ENCODE measurements at places on chromosomes 3 and 15. TPM values are rescaled to one million over a fixed set of nuclear protein-coding genes. Genes with fewer than 3 reads are reported as not detected.

Gene CISH
- 2.5 TPM for total RNA-seq

Gene ADAMTS17
- total RNA-seq, result not detected

Gene RTP4
- total RNA-seq, result not detected

Gene LRTM1
- total RNA-seq, result not detected
